ENCODE measurements at places on chromosomes 2 and 18. TPM values are rescaled to one million over a fixed set of nuclear protein-coding genes. Genes with fewer than 3 reads are reported as not detected.

- DNase-seq, result peak; percentile 61
Measured at GRCh38 chr2:160221391-160222276, 21.6 kb upstream of the ITGB6 start.

The CD8B2 gene
- not detected for total RNA-seq

The AQP12A gene
- not detected for total RNA-seq

GRCh38 chr2:238704471-238705225, 143.2 kb upstream of the TWIST2 start:
- no peak for DNase-seq

The OTOS gene
- total RNA-seq, result not detected

DNA sequence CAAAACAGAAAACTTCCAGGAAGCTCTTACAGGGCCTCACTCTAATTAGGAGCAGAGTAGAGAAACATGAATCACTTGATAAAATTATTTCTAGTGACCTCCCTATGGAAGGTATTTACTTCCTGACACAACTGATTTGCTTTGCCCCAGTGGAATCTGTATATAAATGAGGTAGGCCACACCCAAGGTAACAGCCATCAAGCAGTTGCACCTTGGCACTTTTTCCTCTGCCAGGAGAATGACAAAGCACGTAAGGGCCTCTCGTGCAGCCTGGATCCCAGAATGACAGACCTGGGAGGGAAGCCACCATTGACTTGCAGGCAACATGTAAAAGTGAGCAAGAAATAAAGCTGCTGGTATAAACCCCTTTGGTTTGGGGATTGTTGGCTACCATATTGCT, 620.0 kb upstream of the SLC39A10 start:
- no peak for DNase-seq

GRCh38 chr2:171491292-171491691, 31.0 kb upstream of the CYBRD1 start:
- no peak for DNase-seq

Measured in left cardiac atrium (tissue), 4 donors.